ENCODE measurements at places on chromosomes 1 and 21.

DNA sequence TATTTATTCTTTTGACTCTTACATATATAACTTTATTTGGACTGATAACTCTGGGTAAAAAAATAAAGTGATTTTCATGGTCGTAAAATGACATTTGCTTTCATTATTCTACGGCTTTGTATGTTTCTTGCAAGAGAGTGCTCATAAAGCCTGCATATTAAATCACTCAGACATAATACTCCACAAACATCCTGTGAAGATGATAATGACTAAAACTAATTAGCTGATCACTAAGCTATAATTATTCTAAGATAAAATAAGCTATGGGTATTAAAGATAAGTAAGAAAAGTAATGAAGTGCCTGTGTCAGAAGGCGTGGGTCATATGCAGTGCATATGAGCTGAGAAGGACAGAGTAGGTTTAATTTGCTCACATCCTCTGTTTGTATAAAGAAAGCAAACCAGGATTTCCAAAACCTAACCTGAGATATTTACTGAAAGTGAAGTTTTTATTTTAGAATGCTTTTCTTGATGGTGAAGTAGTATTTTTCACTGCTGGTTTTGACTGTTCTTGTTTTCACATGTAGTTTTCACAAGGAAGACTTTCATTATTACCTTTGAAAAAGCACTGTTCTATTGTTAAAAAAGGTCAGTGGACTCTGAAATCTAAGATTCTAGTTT, 278.8 kb downstream of the AMY1C start:
- H3K27me3 ChIP-seq, result no peaks in the 10 kb centered on the region
- no peak for DNase-seq
- no peaks in the 10 kb centered on the region for H3K4me1 ChIP-seq
- no peak overlapping the region for H3K27ac ChIP-seq
- no peaks in the 10 kb centered on the region for H3K36me3 ChIP-seq

DNA sequence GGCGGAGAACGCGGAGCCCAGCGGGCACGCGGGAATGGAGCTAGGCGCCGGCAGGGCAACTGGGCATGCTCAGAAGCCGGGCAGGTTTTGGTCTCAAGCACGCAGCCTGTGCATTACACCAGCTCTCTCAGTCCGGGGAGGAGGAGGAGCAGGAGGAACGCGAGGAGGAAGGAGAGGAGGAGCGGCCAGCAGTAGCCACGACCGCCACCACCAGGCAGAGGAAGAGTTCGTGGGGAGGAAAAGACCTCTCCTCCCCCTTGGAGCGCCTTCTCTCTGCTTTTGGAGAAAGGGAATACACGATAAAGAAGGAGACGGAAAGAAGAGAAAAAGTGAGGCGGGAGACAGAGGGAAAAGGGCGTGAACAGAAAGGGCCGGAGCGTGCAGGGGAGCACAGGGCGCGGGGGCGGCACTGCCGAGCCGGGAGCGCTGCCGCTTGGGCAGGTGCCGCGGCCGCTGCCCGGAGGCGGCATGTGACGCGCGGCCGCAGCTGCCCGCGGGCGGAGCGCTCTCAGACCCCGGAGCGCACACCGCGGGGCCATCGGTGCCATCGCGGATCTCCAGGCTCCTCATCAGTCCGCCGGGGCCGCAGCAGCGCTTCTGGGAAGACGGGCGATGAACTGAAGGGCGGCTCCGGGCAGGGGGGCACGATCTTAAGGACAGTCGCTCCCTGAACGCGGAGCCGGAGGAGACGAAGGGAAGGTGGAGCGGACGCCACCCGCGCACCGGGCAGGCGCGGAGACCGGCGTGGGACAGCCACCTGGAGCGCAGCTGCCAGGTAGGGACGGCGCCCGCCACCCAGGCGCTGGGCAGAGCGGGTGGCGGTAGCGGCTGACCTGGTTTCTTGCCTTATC, at the start of gene CHRM3:
Gene CHRM3 (plus strand): TSS at position 116 of the 851 bp plus-strand sequence. CDS start 520,884 bp downstream, outside the sequence.
- no peak for DNase-seq
- H3K36me3 ChIP-seq, result no peaks in the 10 kb centered on the region
- no peak within 1 kb of the TSS for H3K4me3 ChIP-seq

DNA sequence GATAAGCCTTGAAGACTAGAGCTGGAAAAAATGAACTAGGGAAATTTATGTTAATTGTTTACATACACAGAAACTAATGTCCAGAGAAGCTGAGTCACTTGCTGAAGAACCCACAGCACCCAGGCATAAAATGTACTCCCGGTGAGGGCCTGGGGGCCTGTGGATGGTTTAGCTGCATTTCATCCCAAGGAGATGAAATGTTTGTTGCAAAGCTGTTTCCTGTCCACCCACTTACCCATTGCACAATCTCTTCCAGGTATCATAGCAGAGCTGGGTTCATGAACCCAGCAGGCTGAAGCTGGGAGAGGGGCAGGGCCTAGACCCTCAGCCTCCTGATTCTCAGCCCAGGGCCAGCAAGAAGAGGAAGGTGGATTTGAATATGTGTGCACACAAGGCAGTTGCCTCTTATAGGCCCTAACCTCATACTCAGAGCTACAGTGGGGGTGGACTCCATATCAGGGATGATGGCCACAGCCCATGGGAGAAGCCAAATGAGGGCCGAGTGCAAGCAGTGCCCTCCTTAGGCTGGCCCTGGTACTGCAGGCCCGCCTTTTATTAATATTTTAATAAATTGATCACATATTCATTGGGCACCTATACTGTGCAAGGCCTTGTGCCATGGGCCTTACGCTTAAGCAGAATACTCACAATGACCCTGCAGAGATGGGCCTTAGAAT, 110.8 kb downstream of the LACTBL1 start:
- H3K4me3 ChIP-seq, result no peak overlapping the region
- peak; percentile 80 for DNase-seq
- peaks cover 24% of the 10 kb centered on the region for H3K36me3 ChIP-seq

DNA sequence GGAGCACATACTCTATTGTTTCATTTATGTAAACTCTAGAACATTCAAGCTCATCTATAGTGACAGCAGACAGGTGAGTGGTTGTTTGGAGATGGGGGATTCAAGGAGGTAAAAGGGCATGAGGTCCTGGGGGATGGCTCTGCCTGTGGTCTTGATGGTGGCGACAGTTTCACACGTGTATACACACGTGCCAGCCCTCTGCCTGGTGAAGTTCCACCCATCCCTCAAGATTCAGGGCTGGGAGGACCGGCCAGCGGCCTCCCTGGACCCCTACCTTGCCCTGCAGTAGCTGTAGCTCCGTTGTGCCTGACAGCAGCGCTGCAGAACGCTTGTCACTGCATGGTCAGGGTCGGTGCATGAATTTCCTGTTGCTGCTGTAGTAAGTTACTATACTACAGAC, 38.9 kb upstream of the UTS2 start:
- H3K4me3 ChIP-seq, result no peak overlapping the region
- H3K36me3 ChIP-seq, result no peaks in the 10 kb centered on the region
- peaks cover 2% of the 10 kb centered on the region for H3K4me1 ChIP-seq
- peaks cover 6% of the 10 kb centered on the region for H3K27me3 ChIP-seq

DNA sequence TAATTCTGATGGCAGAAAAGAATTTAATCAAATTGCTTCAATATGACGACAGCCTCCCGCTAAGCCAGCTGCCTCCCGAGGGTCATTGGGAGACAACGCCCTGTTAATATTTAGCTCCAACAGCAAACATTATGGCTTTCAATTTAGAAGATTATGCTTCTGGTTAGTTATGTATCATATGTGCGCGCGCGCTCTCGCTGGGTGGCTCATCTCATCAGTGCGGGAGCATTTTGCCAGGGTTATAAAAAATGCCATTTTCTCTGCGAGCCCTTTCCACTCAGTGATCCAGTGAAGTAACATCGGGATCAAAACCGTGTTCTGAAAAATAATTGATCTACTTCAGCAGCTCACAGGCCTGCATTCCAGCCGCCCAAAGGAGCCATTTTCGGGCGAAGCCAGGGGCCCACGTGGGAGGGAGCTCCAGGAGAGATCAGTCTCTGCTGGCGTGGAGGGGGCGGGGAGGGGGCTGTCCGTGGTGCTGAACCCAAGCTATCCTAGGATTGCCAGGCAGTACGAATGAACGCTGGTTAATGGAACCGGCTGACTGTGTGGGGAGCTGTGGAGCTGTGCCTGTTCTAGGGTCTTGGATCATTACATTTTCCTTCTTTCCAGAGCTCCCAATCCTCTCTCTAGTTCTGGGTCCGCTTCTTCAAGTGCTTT, 219.1 kb upstream of the ZC3H12A start:
- no peak overlapping the region for H3K4me3 ChIP-seq
- no peak for DNase-seq
- no peaks in the 10 kb centered on the region for H3K36me3 ChIP-seq
- no peak overlapping the region for H3K27ac ChIP-seq
- H3K27me3 ChIP-seq, result no peaks in the 10 kb centered on the region

DNA sequence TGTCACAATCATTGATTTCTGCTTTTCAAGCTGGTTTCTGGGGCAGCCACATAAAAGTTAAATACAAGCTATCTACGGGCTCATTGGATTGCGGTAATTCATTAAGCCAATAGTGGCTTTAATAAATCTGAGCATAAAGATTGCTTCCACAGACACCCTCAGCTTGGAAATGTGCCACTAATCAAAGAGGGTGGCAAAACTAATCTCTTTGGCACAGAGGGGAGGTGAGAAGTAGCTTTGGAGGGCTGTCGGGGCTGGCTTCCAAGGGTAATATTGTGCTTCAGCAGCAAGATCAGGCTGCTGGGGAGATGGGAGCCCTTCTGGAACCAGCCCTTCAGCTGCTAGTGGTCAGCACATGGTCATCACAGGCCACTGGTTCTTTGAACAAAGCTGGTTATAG, 21.2 kb upstream of the KAZN start:
- no peaks in the 10 kb centered on the region for H3K4me1 ChIP-seq
- H3K4me3 ChIP-seq, result no peak overlapping the region
- no peaks in the 10 kb centered on the region for H3K36me3 ChIP-seq
- H3K27me3 ChIP-seq, result no peaks in the 10 kb centered on the region

GRCh38 chr1:232143315-232143886, 486.5 kb downstream of the SIPA1L2 start:
- no peaks in the 10 kb centered on the region for H3K27me3 ChIP-seq
- no peak overlapping the region for H3K27ac ChIP-seq
- H3K4me3 ChIP-seq, result no peak overlapping the region
- no peak for DNase-seq
- no peaks in the 10 kb centered on the region for H3K36me3 ChIP-seq

DNA sequence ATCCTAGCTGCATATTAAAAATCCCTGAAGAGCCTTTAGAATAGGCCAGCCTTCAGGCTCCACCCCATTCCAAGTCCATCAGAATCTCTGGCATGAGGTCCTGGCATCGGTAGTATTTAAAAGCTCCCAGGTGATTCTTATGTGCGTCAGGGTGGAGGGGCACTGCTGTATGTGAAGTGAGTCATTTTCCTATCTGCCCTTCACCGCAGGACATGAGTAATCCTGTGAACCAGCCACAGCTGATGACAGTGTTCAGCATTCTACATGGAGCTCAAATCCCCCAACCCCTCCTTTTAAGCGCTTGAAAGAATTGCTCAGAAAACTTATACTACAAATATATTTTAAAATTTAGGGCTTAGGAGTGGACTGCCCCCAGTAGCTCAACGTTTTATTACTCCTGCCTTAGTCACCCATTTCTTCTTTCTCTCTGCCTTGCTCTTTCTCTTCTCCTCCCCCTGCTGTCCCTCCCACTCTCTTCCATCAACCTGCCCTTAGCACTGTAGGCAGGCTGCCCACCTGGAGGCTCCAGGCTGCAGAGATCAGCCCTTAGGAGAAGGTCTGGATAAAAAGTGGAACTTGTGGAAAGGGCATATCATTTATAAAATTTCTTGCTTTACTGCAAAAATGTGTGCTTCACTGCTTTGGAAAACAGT, 73.8 kb upstream of the ZNF281 start:
- no peaks in the 10 kb centered on the region for H3K36me3 ChIP-seq
- no peaks in the 10 kb centered on the region for H3K27me3 ChIP-seq
- H3K4me1 ChIP-seq, result peaks cover 15% of the 10 kb centered on the region
- no peak overlapping the region for H3K4me3 ChIP-seq

GRCh38 chr1:230679825-230680224, 34.1 kb downstream of the AGT start:
- no peak overlapping the region for H3K4me3 ChIP-seq
- H3K27ac ChIP-seq, result no peak overlapping the region
- DNase-seq, result no peak
- H3K4me1 ChIP-seq, result peaks cover 10% of the 10 kb centered on the region
- H3K27me3 ChIP-seq, result no peaks in the 10 kb centered on the region

DNA sequence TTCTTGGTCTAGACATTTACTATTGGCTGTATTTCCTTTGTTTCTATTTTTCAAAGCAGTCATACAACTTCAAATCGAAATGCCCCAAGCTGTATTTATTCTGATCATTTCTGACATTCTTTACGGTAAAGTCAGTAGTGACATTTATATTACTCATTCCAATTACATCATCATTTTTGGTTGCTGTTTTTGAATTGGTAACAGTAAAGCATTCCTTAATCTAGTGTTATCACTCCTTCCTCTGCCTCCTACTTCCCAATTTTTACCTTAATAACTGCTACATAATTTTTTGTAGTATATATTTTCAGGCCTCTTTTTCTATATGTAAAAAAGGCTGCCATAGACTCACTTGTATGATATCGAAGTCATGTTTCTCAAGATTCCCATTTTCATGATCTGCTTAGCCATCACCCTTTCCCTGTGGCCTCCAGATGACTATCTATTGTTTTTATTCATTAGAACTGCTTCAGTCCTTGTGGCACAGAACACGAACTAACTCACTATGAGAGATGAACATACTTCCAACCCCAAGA, 167.2 kb downstream of the RUNX1 start:
- H3K36me3 ChIP-seq, result peaks cover 28% of the 10 kb centered on the region
- H3K27ac ChIP-seq, result peak overlapping the region; percentile 90
- H3K4me3 ChIP-seq, result peak overlapping the region; percentile 32
- DNase-seq, result peak; percentile 92
- H3K4me1 ChIP-seq, result peaks cover 13% of the 10 kb centered on the region
- no peaks in the 10 kb centered on the region for H3K27me3 ChIP-seq

DNA sequence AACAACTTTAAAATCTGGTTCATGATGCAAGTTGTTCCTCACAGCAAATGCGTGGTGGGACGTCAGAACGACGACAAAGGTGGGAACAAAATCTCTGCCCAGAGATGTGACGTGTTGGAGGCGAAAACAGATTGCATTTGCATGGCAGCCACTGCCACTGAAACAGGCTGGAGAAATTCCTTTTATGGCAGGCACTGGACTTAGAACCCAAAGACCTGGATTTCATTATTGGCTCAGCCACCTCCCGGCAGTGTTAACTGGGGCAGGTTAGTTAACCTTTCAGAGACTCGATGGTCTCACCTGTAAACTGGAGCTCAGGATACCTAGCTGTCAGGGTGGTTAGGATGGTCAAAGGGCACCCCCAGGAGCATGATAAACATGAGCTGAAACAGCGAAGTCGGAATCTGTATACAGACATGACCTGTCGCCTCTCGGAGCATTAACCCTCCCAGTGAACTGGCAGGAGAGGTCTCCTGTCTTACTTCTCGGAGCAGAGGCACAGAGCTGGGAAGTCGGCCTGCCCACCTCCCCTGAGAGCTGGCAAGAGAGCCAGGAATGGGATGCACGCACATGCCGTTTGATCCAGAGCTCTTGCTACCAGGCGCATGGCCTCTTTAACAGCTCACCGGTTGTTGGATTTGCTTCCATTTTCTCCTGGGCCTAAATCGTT, 59.2 kb upstream of the TARBP1 start:
- no peaks in the 10 kb centered on the region for H3K36me3 ChIP-seq
- no peak overlapping the region for H3K4me3 ChIP-seq
- no peaks in the 10 kb centered on the region for H3K27me3 ChIP-seq
- H3K4me1 ChIP-seq, result peaks cover 19% of the 10 kb centered on the region
- no peak overlapping the region for H3K27ac ChIP-seq
- DNase-seq, result no peak

- H3K36me3 ChIP-seq, result no peaks in the 10 kb centered on the region
- H3K27ac ChIP-seq, result peak overlapping the region; percentile 68
- H3K4me3 ChIP-seq, result peak overlapping the region; percentile 89
- H3K4me1 ChIP-seq, result no peaks in the 10 kb centered on the region
- H3K27me3 ChIP-seq, result no peaks in the 10 kb centered on the region
Observed at GRCh38 chr1:198936371-198937083, 297.7 kb downstream of the PTPRC start.
